Muscle of leg (tissue), 16 donors: ENCODE measurements at places on chromosomes 11 and 22. TPM values are rescaled to one million over a fixed set of nuclear protein-coding genes. Genes with fewer than 3 reads are reported as not detected.

- DNase-seq, result peak; percentile 25
- H3K36me3 ChIP-seq, result no peaks in the 10 kb centered on the region
- peaks cover 5% of the 10 kb centered on the region for H3K4me1 ChIP-seq
- no peak overlapping the region for H3K4me3 ChIP-seq
Observed at GRCh38 chr11:79160791-79161403, 279.9 kb downstream of the TENM4 start.

GRCh38 chr11:68381716-68382115 lies 69.3 kb downstream of the LRP5 start:
- H3K36me3 ChIP-seq, result peaks cover 23% of the 10 kb centered on the region
- DNase-seq, result peak; percentile 65
- H3K4me1 ChIP-seq, result peaks cover 71% of the 10 kb centered on the region
- no peak overlapping the region for H3K4me3 ChIP-seq
- H3K27ac ChIP-seq, result peak overlapping the region; percentile 60
- no peaks in the 10 kb centered on the region for H3K27me3 ChIP-seq

- no peaks in the 10 kb centered on the region for H3K4me1 ChIP-seq
- no peaks in the 10 kb centered on the region for H3K36me3 ChIP-seq
- DNase-seq, result no peak
- no peaks in the 10 kb centered on the region for H3K27me3 ChIP-seq
- H3K27ac ChIP-seq, result no peak overlapping the region
- H3K4me3 ChIP-seq, result no peak overlapping the region
Observed at GRCh38 chr11:28581286-28582242, 473.4 kb downstream of the METTL15 start.

DNA sequence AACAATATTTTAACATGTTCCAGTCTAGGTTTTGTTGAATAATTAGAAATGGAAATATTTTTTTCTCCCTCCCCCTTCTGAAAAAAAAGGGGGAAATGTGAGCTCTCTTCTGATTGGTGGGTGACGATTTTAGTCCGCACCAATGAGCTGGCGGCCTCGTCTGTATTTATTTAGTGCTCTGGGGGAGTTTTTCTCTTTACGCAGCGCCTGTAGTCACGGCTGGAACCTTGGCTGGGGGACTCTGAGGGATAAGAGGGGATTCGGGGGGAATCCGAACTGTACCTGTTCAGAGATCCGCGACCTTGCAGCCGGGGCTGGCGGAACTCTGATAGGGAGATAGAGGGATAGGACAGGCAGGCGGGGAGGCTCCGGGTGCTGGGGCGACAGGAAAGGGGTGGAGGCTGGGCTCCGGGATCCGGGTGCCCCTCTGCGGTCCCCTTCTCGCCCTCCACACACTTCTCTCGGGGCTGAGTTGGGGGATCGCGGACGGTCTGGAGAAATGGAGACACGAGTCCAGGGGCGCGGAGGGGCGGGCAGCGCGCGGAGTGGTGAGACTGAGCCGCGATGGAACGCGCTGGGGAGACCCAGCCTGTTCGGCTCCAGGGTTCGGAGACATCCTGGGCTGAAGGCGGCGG lies 99.7 kb upstream of the HSD17B12 start:
- no peak overlapping the region for H3K27ac ChIP-seq
- DNase-seq, result no peak
- no peaks in the 10 kb centered on the region for H3K36me3 ChIP-seq
- H3K4me1 ChIP-seq, result peaks cover 57% of the 10 kb centered on the region
- peak overlapping the region; percentile 25 for H3K4me3 ChIP-seq
- peaks cover 91% of the 10 kb centered on the region for H3K27me3 ChIP-seq

- H3K4me1 ChIP-seq, result no peaks in the 10 kb centered on the region
- H3K27ac ChIP-seq, result no peak overlapping the region
- H3K36me3 ChIP-seq, result peaks cover 3% of the 10 kb centered on the region
- H3K27me3 ChIP-seq, result no peaks in the 10 kb centered on the region
- no peak for DNase-seq
Observed at GRCh38 chr11:73451896-73452295, 75.7 kb downstream of the RELT start.

DNA sequence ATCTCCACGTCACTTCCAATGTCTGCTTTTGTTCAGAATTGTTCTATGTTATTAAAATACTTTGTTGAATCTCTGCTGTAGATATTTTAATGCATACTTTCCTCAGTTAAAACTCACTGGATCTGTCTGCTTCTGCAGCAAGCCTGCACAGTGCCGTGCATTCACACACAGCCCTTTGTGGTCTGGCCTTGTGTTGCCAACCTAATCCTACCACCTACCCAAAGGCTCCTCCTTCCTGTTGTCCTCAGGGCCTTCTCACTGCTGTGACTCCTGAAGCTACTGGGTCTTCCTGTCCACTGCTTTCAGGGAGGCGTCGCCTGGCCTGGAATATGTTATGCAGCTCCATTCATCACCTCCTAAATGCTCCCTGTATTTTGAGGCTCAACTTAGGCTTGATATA lies 67.0 kb downstream of the PPP6R3 start:
- no peak for DNase-seq
- no peaks in the 10 kb centered on the region for H3K27me3 ChIP-seq
- no peak overlapping the region for H3K27ac ChIP-seq
- H3K36me3 ChIP-seq, result peaks cover 39% of the 10 kb centered on the region
- no peak overlapping the region for H3K4me3 ChIP-seq

The FAM83F gene
- 0.09 TPM for total RNA-seq

DNA sequence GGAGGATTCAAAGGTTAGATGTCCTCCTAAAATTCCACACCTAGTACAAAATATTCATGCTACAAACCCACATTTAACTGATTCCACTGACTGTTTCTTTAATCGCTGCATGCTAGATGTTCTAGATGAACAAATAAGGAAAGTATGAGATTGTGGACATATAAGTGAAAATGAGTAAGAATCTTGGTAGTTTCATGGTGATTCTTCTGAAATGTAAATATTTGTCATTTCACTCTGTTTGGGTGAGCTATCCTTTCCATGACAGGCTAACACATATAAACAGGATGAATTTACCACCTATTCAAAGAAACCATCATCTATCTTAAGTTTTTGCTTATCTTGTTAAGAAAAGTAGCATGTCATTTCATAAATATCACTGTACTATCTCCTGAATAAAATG lies 14.8 kb downstream of the OR5B3 start:
- H3K27me3 ChIP-seq, result no peaks in the 10 kb centered on the region
- DNase-seq, result no peak
- H3K4me3 ChIP-seq, result no peak overlapping the region
- H3K4me1 ChIP-seq, result no peaks in the 10 kb centered on the region
- H3K27ac ChIP-seq, result no peak overlapping the region
- no peaks in the 10 kb centered on the region for H3K36me3 ChIP-seq

DNA sequence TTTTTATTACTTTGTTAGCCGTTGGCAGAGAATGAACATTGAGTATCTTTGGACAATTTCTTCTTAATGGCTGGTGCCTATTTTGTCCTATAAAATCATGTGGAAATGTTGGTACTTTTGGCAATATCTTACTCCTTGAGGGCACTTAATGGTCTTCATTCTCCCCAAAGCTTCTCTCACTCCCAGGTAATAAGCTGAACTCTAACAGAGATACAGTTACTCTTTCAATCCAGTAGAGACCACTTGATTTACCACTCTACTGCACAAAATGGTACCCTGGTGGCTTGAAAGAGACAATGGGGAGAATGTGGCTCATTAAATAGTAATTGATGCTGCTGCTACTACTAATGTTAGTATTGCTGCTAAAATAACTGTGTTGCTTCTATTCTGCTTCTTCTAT lies 53.0 kb downstream of the MAML2 start:
- no peak for DNase-seq
- no peak overlapping the region for H3K27ac ChIP-seq
- no peak overlapping the region for H3K4me3 ChIP-seq
- H3K27me3 ChIP-seq, result no peaks in the 10 kb centered on the region
- H3K36me3 ChIP-seq, result no peaks in the 10 kb centered on the region

GRCh38 chr22:31938296-31938695 lies 6.0 kb upstream of the YWHAH start:
- no peak overlapping the region for H3K27ac ChIP-seq
- DNase-seq, result no peak
- H3K4me1 ChIP-seq, result peaks cover 8% of the 10 kb centered on the region
- no peaks in the 10 kb centered on the region for H3K36me3 ChIP-seq
- no peak overlapping the region for H3K4me3 ChIP-seq

The GNAZ gene
- 3.0 TPM for total RNA-seq

The TYR gene
- total RNA-seq, result not detected

DNA sequence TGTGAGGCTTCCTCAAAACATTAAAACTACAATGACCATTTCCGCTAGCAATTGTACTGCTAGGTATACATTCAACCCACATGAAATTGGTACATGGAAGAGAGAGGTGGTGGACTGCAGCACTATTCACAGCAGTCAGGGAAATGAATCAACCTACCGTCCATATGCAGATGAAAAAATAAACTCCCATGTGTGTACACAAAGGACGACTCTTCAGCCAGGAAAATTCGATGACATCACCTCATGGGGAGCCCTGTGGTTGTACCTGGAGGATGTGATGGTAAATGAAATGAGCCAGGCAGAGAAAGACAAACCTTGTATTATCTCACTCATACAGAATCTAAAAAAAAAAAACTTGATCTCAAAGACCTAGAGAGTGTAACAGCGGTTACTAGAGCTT lies 23.3 kb downstream of the RFPL3 start:
- H3K4me1 ChIP-seq, result peaks cover 8% of the 10 kb centered on the region
- H3K36me3 ChIP-seq, result peaks cover 9% of the 10 kb centered on the region
- no peak overlapping the region for H3K27ac ChIP-seq
- no peaks in the 10 kb centered on the region for H3K27me3 ChIP-seq
- DNase-seq, result no peak
- H3K4me3 ChIP-seq, result no peak overlapping the region

The IGLL5 gene
- 0.13 TPM for total RNA-seq

The DNAL4 gene
- 15.0 TPM for total RNA-seq
